SJCRH30 (cell line): ENCODE measurements at places on chromosomes 3 and 15.
A peak's percentile ranks its signal among the peaks of the same experiment; 100 is the strongest.

DNA sequence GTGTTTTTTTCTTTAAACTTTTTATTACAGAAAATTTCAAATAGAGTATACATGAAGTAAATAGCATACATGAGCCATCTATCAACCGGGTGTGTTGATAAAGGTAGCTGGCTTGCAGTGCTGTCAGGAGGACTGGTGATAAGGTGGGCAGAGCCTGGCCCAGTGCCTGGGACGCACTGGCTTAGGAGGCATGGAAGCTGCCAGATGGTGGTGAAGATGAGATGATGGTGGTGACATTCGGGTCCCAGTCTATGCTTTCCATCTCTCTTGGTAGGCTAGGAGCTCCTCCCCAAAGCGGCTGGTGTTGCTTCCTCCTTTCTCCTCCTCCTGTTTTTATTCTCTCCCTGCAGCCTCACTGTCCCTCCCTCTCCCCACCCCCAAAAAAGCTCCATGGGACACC is 101.7 kb downstream of the ADCY5 start:
- DNase-seq: no peak

- DNase-seq: no peak
Measured at GRCh38 chr3:123488645-123489347, 39.9 kb upstream of the ADCY5 start.

- peak; percentile 9 for DNase-seq
Measured at GRCh38 chr3:78497021-78497420, 1270.8 kb downstream of the ROBO1 start.

GRCh38 chr3:46703013-46703520 is 1.9 kb downstream of the TMIE start:
- DNase-seq: no peak

GRCh38 chr3:35505181-35505580 is 134.1 kb upstream of the ARPP21 start:
- peak; percentile 90 for DNase-seq

- DNase-seq: no peak
Measured at GRCh38 chr3:185846037-185846436, 21.2 kb upstream of the IGF2BP2 start.
